ENCODE measurements at places on chromosomes 1 and 21. TPM values are rescaled to one million over a fixed set of nuclear protein-coding genes. Genes with fewer than 3 reads are reported as not detected.

Gene PAQR6
- total RNA-seq: 0.66 TPM

Gene TTF2
- total RNA-seq: 20.5 TPM

Gene LCE3E
- total RNA-seq: not detected

Gene IPP
- total RNA-seq: 16.9 TPM

Gene KLHDC8A
- total RNA-seq: not detected

Gene AIM2
- total RNA-seq: not detected

Gene KCNJ15
- 1.7 TPM for total RNA-seq

Gene CCDC24
- total RNA-seq: 3.8 TPM

Gene PLA2G2D
- total RNA-seq: not detected

Gene MEX3A
- 2.0 TPM for total RNA-seq

Gene PCSK9
- total RNA-seq: 0.50 TPM

Gene LMX1A
- not detected for total RNA-seq

Gene AHCYL1
- total RNA-seq: 49.6 TPM

Gene S100A12
- not detected for total RNA-seq

Gene TTC22
- total RNA-seq: under 0.01 TPM

Gene SYT11
- total RNA-seq: 50.8 TPM

Gene TIE1
- total RNA-seq: 0.17 TPM

Gene CACYBP
- total RNA-seq: 369 TPM

Gene RHBG
- total RNA-seq: not detected

Gene SKI
- 43.2 TPM for total RNA-seq
